ENCODE measurements at places on chromosomes 12 and 14.

GRCh38 chr12:132146098-132146497 lies 1.8 kb downstream of the NOC4L start:
- DNase-seq = no peak

DNA sequence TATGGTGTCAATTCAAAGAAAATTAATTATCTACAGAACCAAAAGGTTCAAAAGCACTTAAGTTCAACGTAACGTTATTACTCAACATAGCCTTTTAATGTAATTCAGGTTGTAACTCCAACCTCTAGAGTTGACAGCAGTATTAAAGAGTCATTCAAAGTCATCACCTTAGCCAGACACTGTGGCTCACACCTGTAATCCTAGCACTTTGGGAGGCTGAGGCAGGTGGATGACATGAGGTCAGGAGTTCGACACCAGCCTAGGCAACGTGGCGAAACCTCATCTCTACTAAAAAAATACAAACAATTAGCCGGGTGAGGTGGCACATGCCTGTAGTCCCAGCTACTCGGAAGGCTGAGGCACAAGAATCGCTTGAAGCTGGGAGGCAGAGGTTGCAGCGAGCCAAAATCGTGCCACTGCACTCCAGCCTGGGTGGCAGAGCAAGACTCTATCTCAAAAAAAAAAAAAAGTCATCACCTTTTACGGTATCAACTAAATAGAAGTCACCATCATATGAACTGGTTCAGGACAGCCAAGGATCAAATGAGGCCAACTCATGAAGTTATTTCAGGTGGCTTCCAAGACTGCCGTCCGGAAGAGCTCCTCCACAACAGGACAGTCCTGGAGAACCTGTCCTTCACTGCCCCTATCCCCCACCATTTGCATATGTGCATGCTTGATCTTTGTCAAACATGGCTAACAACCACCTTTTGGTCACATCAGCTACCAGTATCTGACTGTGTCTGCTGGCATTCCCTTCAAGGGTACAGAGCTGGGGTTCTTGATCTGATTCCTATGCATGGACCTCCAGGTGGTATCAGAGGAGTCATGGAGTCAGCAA lies 4.2 kb downstream of the PPTC7 start:
- no peak for DNase-seq

- DNase-seq = no peak
Observed at GRCh38 chr14:72518809-72519377, 375.0 kb downstream of the DPF3 start.

- no peak for DNase-seq
Observed at GRCh38 chr12:6791931-6792520, 2.7 kb downstream of the CD4 start.

- DNase-seq = no peak
Observed at GRCh38 chr14:69484444-69485314, at the start of gene PLEKHD1. Gene PLEKHD1, plus strand, starts transcription at chr14:69484728. Its CDS starts 238 bp downstream, at chr14:69484966.

DNA sequence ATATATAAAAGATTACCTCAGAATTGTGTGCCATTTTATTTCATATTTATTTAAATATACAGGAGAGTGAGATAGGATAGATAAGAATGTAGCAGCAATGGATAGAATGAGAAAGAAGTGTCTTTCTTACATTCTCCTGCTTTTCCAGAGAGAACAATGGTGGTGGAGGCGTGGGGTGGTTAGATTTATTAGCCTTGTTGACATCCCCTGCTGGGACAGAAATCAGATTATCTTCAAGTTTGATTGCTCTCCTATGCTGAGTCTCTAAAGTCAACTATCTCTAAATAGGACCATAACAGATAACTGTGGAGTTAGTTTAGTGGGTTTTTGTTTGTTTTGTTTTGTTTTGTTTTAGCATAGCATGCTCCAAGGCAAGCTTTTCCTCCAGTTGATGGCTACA lies 397.6 kb downstream of the LRFN5 start:
- DNase-seq = no peak

DNA sequence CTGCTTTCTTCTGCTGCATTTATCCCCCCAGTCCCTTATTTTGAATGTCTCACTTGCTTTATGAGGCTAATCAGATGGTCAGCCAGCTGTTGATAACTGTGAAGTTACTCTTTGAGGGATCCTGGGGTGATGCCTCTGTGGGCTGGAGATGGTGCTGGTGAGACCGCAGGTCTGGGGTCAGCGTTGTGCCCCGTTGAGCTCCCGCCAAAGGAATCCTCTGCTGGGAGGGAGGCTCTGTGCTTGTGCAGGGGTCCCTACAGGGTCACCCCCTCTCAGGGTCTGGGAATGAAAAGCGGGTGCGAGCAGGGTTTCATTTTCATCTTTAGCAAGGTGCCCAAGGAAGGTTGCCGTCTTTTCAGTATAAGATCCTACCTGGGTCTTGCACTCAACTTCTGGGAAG lies 161.2 kb upstream of the RTL1 start:
- DNase-seq = no peak

DNA sequence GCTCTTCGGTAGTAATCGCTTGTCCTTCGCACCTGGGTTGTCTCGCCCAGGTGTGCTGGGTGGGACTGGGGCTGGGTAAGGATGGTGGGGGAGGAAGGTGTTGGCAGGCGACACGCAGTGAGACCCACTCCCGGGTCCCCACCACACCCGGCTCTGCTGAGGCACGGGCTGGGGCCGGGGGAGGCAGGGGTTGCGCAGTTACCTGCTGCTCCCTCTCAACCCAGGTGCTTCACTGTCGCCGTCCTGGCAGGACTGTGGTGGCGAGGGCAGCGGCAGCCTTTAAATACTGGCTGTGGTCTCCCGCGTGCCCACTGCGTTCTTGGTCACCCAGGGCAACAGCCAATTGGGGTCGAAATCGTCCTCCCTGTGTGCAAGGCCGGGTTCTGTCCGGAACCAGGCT lies at the start of gene CCER1:
TSS of gene CCER1 (minus strand) at position 256 of the 400 bp plus-strand sequence. CDS start 434 bp downstream, outside the sequence.
- DNase-seq = no peak

All from NCI-H2029 treated with DMSO at 0.1 percent for 48 hours (cell line).